ENCODE measurements at places on chromosomes 4 and X.

GRCh38 chr4:52638717-52639116, 20.4 kb downstream of the USP46 start:
- no peak for DNase-seq

DNA sequence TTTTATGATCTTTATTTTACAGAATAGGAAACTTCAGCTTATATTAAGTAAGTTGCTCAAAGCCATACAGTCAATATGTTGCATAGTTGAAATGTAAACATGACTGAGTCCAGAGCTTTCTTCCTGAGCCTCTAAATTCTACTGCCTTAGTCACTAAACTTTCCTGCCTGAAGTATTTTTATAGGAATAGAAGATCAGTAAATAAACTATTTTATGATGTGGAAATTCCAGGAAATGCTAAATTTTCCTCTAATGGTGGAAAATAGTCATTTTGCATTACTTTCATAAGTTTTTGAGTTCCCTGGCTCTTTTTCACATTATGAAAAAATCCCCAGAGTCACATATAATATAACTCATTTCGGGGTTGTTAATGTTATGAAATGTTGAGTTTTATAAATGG, 182.8 kb downstream of the BANK1 start:
- DNase-seq: no peak

- DNase-seq: no peak
These were observed 226.6 kb downstream of the NSUN7 start for GRCh38 chr4:40976343-40976742.

- no peak for DNase-seq
These were observed 32.3 kb downstream of the SH3RF1 start for GRCh38 chr4:169238445-169238844.

DNA sequence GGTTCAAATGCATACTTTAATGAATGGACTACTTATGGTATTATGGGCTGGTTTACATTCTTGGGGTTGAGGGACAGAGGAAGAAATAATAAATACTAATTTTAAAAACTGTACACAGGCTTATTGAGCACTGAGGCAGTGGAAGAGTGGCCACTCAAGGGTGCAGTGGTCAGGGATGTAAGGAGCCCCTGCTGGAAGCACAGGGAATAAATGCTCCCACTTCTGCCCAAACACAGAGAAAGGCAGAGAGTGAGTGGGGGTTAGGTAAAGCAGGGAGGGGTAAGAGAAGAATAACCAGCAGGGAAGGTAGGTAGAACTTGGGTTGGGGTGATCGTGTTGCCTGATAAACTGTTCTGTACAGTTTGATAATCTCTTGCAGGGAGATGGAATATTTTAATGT, 60.0 kb downstream of the GAB1 start:
- no peak for DNase-seq

DNA sequence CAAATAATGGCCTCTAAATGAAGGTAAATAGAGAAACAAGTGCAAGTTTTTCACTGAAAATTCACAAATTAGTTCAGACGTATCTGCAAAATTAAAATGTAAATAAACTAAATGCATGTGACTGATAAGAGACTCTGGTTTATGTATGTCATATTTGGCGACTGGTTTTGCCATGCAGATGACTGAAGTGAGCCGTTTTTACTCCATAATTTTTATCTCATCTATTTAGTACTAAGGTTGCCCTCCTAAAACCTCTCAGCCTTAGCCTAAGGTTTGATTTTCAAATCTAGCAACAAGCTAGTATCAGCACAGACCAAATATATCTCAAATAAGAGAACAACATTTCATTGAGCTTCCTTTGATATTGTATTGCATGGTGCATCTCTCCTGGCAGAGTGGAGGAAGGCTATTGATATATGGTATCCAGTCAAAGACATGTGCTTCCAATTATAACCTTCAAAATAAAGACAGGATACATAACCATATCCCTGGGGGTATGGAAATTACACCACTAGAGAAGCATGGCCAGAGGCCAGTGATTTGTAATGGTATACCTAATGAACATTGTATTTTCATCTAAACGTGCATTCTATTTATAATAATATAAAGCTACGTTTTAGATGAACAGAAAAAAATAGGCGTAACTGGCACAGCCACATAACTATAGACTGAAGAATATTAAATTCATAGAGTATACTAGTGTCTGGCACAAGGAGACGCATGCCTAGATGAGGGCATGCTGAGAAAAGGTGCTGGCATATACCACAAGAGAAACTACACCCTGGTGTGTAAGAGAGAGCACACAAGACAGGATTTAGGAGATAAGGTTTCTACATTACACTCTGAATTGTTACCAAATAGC, 392.6 kb upstream of the INTU start:
- DNase-seq: no peak

GRCh38 chrX:129310000-129310399, 213.3 kb downstream of the SMARCA1 start:
- no peak for DNase-seq

GRCh38 chr4:6840062-6840976, 57.8 kb downstream of the KIAA0232 start:
- no peak for DNase-seq

DNA sequence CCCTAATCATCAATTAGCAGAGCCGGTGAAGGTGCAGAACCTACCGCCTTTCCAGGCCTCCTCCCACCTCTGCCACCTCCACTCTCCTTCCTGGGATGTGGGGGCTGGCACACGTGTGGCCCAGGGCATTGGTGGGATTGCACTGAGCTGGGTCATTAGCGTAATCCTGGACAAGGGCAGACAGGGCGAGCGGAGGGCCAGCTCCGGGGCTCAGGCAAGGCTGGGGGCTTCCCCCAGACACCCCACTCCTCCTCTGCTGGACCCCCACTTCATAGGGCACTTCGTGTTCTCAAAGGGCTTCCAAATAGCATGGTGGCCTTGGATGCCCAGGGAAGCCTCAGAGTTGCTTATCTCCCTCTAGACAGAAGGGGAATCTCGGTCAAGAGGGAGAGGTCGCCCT, 3.3 kb upstream of the OPN1LW start:
- no peak for DNase-seq

- DNase-seq: no peak
These were observed 49.2 kb downstream of the CCKAR start for GRCh38 chr4:26441102-26441501.

DNA sequence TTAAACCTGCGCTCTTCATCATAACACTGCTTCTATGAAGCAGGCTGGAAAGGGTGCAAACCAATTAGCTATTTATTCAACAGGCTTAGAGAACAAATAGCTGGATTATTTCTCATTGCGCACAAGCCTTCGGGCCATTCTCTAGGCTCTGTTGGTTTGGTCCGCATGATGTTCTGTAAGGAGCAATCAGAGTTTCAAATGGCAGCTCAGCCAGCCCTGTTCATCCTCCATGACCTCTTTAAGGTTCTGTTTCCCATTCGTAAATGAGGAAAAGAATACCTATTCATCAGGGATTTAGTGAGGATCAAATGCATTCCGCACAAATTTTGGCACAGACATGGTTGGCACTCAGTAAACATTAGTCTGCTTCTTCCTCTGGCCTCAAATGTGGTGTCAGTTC, 15.5 kb upstream of the GPM6A start:
- DNase-seq: no peak

- no peak for DNase-seq
These were observed 185.5 kb upstream of the CPEB2 start for GRCh38 chr4:14816623-14817261.

DNA sequence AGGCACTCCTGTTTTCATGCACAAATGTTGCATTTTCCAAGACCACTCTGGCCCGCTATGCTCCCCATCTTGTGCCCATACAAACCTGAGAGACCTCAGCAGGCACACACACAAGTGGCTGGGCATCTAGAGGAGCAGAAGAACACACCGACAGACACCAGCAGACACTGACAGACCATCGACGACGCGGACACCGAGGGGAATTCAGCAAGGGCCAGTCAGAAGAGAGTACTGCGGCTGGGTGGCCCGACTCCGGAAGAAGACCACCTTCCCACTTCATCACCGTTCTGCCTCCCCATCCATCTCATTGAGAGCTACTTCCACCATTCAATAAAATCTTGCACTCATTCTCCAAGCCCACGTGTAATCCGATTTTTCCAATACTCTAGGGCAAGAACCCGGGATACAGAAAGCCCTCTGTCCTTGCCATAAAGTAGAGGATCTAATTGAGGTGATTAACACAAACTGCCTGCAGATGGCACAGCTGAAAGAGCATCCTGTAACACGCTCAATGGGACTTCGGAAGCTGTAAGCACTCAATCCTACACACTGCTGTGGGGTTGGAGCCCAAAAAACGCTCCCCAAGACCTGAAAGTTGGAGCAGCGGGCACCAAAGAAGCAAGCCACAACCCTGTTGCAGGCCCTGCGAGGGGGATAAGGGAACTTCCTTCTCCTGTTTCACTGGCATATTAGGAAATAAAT, 780.9 kb downstream of the ARAP2 start:
- DNase-seq: no peak

GRCh38 chrX:11445540-11445939, 152.3 kb downstream of the AMELX start:
- DNase-seq: no peak

DNA sequence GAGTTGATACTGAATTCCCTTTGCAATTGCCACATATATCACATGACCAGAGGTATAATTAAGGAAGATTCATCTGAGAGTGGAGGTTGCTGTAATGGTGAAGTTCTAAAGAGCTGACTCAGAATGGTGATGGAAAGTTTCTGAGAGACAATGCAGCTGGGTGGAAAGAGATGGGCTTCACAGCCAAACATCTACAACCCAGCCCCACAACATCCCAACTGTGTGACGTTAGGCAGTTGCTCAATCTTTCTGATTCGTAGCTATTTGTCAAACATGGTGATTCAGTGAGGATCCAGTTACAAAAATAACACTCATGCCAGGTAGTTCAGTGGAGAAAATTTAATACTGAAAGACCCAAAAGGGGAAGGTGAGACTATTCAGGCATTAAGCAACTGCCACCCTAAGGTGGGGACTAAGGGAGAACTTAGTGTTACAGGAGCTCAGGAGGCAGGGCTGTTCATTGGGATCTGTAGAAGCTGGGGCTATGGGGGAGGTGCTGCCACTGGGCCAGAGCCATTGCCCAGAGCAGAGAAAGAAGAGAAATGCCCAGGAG, 6.9 kb upstream of the AFF1 start:
- no peak for DNase-seq

DNA sequence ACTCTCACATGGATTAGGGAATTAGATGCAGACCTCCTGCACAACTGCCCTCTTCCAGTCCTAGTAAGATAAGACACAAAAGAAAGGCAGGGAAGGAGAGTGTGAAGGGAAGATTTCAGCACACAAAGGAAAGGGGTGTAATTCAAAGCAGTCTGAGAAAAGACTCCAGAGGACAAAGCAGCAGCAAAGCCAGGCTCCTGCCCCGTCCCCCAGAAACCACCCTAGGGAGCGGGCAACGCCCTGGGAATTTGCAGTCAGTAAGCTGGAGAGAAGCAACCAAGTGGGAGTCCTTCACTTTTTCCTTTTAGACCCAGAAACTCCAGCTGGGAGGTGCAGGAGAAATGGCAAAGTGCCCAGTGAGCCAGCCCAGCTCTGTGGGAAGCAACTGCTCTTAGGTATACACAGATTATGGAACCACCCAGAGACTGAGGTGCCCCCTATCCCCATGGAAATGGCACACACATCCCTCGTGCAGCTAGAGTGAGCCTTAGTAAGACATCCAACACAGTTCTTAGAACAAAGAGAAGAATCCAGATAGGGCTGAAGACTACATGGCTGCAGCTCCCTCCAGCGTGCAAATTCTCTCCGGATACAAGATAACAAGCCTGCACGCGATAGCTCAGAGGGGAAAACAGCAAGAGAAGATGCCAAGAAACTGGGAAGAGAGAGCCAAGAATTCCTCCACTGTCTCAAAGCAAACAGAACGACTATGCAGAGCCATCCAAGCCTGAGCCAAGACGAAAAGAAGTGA, 26.5 kb upstream of the IRAK1 start:
- DNase-seq: no peak
